Activated T-helper 1 cell treated with anti-CD3 and anti-CD28 coated beads, Interleukin-2, amount 50 U/mL, for 16 hours (primary cell): ENCODE measurements at places on chromosomes 2 and 18.

DNA sequence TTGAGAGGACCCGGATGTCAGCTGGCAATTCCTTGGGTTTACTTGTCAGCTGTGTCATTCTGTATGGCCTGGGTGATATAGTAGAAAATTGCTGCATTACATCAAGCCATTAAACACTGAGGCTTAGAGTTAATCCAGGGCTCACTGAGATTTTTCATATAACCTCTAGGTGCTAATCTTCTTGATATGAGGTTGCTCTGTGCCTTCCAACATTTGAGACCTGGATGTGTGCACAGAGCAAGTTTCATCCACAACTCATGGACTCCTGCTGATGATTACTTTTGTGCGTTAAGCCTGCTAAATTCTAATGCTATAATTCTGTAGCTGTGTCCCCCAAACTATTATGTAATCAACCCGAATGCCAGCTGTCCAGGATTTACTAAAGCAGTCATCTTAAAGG, 178.4 kb upstream of the CDH20 start:
- DNase-seq, result no peak

- no peak for DNase-seq
These were observed 31.6 kb upstream of the CASP10 start for GRCh38 chr2:201151127-201151981.

DNA sequence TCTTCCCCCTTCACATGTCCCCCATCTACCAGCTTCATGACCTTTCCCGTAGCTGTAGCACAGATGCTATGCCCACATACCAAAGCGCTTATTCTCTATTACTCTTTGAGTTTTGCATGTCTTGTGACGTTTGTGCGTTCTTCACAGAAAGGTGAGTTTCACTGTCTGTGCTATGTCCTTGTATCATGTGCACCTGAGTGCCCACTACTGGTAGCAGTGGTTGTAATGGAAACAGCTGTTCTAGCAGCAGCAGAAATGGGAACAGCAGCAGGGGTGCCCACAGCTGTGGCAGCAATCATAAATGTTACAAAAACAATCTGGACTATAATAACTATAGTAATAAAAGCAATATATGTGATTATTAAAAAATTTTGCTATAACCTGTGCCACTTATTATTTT, 127.1 kb downstream of the STK39 start:
- no peak for DNase-seq

- no peak for DNase-seq
These were observed 1135.1 kb upstream of the CRIM1 start for GRCh38 chr2:35220461-35220860.

- DNase-seq, result peak; percentile 37
These were observed 27.2 kb upstream of the PTPN2 start for GRCh38 chr18:12911025-12911928.

DNA sequence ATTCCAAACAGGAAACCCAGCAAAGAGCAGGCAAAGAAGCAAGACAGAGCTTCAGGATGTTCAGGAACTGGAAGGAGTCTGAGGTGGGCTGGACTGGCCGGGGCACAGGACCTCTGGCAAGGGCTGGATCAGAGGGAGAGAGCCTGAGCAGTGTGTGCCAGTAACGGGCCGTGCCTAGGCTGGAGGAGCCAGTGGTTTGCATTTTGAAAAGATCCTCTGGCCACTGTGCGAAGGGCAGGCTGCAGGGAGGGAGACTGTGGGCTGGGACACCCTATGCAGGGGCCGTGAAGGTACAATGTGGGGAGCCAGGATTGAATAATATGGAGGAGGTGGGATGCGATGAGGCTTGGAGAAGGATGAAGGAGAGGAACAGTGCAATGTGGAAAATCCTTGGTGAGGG, 6.2 kb upstream of the SDC1 start:
- DNase-seq, result no peak

- no peak for DNase-seq
These were observed 565.5 kb upstream of the CHAC2 start for GRCh38 chr2:53202063-53202462.

- DNase-seq, result no peak
These were observed 2.2 kb upstream of the B4GALT6 start for GRCh38 chr18:31686572-31686971.

DNA sequence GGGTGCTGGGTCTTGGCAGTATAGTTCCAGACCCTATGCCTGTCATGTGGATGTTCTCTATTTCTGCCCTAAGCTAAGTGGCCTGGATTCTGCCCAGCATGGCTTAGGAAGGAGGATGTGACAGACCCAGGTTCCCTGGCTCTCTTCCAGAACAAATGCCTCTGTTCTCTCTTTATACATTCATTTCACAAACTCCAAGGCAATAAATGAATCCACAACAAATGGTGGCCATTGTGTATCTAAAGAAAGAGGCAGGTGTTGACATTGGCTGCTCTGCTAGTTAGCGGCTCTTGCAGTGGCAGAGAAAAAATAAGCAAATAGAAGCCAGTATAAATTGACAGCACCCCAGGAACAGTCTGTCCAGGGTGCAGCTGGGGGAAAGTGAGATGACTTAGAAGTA, 298.6 kb downstream of the SUCLG1 start:
- no peak for DNase-seq

GRCh38 chr2:73111073-73112025, 1.4 kb downstream of the RAB11FIP5 start:
- DNase-seq, result no peak

DNA sequence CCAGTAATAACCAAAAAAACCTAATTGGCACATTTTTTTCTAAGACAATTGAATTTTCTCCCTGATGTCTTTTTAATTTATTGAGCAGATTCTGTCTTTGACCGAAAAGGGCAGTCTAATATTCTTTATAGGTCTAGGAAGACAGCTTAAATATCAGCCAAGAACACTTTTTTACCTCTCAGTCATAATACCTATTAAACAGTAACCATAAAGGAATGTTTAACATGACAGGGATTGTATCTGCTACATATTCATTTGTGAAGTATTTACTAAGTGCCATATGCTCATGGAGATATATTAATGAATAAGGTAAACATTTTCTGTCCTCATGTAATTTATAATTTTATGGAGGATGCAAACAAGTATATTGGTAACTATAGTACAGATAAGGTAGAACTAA, 3.1 kb upstream of the HTR2B start:
- no peak for DNase-seq

DNA sequence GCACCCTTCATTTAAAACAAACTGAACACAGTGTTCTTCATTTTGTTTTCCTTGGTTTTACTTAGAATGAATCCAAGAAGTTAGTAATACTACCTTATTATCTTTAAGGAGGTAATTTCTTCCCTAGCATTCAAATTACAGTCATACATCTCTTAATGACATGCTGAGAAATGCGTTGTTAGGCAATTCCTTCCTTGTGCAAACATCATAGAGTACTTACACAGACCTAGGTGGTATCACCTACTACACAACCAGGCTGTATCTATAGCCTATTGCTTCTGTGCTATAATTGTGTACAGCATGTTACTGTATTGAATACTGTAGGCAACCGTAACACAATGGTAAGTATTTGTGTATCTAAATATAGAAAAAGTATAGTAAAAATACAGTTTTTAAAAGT, 8.4 kb upstream of the CABYR start:
- no peak for DNase-seq

DNA sequence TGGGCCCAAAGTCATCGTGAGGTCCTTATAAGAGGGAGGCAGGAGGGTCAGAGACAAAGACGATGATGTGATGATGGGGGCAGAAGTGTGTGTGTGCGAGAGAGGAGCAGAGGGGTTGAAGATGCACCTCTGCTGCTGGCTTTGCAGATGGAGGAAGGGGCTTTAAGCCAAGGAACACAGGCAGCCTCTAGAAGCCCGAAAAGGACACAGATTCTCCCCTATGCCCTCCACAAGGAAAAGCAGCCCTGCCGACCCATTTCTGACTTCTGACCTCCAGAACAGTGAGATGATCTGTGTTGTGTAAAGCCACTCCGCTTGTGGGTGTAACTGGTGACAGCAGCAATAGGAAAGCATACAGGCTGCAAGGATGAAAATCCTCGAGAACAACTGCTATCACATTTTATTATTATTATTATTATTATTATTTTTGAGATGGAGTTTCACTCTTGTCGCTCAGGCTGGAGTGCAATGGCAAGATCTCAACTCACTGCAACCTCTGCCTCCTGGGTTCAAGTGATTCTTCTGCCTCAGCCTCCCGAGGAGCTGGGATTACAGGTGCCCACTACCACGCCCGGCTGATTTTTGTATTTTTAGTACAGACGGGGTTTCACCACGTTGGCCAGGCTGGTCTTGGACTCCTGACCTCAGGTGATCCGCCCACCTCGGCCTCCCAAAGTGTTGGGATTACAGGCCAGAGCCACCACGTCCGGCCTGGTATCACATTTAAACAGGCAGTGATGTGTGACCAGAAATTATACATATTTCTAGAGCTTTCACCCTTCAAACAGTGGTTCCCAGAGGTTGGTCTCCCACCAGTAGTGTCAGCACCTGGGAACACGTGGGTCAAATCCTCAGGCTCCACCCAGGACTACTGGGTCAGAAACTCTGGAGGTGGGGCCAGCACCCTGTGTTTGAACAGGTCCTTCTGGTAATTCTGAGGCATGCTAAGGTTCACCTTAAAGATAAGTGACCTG, 170.5 kb downstream of the TGIF1 start:
- DNase-seq, result no peak

DNA sequence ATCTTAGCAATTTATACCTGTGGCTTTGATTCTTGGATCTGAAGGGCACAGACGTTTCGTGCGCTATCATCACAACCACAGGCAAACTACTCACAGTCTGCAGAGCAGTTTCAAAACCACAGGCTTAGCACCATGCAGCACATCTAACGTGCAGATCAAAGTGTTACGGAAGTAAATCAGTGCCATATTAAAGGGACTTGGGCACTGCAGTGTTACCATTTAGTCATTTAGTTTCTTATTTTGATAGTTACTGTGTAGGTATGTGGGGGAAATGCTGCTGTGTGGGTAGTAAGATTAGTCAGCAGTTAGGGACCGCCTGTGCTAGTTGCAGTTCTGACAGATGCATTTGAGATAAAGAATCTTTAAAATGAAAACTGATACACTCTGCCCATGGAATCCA, 384.0 kb downstream of the NBAS start:
- peak; percentile 17 for DNase-seq

- DNase-seq, result no peak
These were observed 574.8 kb downstream of the KCNJ3 start for GRCh38 chr2:155273323-155273722.

GRCh38 chr2:11520092-11520693, 13.7 kb upstream of the GREB1 start:
- DNase-seq, result no peak

DNA sequence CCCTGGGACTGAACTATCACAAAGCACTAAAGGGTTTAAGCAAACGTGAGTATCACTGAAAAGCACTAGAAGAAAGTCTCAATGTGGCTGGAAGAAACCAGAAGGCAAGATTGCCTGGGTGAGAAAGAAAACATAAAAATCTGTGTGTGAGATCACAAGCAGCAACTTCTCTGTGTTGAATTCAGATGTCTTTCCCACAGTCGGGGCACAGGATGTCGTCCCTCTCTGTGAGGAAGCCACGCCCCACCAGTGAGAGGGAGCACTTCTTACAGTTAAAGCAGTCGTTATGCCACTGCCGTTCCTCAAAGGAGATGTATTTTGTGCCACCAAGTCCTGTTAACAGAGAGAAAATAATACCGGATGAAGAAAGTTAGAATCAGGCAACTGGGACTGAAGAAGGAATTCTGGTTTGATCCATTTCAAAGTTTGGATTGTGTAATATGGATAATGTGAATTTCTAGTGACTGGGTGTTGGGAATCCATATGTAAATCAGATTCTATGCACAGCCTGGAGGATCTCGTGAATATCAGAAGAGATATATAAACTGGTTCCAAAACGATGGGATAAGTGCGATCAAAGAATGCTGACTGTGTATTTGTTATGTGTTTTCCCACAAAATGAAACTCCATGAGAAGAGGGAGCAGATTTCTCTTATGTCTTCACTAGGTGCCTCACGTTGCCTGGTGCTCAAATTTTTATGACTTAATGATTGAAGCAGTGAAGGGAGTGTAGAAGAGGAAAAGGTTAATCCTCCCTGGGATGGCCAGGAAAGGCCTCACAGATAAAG, 24.0 kb downstream of the C2orf49 start:
- no peak for DNase-seq

GRCh38 chr2:60480089-60480773, 73.2 kb downstream of the BCL11A start:
- no peak for DNase-seq

- DNase-seq, result no peak
These were observed 251.7 kb downstream of the TSN start for GRCh38 chr2:122007126-122007525.

- DNase-seq, result no peak
These were observed 48.2 kb upstream of the KCNG2 start for GRCh38 chr18:79749251-79750191.

DNA sequence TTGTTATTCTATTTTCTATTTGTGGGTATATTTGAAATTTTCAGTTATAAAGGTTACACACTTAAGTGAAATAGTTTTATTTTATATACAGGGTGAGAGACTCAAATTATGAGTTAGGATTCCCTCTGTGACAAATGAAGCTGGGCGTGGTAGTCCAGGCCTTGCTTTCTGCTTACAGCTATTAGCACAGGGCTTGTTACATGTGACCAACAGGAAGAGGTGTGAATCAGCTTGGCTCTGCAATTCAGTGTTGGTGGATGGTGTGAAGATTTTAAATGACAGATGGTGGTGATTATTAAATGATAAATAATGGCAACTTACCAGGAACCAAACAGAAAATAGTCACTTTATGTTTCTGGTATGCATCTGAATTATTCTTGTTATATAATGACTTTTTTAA, 64.4 kb upstream of the NOSTRIN start:
- DNase-seq, result no peak

DNA sequence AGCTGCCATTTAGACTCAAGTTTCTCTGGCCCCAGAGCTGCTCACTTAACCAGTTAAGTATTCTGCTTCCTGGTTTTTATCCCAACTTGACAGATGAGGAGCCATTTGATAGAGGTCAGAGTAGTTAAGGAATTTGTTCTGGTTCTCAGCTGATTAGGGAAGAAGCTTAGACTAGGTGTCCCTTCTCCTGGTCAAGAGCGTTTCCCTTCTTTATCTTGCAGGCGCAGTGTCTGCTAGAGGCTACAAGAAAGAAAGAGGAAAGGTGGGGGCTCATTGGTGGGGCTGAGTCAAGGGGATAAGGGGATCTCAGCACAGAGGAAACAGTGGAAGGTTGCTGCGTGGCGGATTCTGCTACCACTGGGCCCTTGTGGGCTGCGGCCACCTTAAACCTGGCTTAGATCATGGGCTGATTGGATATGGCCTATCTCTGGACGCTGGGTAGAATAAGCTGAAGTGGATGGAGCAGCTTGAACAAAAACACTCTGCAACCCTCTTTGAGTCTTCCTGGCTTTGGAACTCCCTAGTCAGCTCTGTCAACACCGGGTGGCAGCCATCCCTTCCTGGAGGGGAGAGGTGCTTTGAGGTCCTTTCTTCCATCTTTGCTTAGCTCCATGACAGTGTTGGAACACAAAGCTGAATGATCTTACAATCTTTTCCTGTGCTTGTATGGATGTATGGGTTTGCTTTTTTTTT, 70.8 kb downstream of the QPCT start:
- DNase-seq, result no peak

- DNase-seq, result no peak
These were observed 334.7 kb upstream of the SLC39A10 start for GRCh38 chr2:195322324-195322723.
